ENCODE measurements at places on chromosomes 13 and 19.

DNA sequence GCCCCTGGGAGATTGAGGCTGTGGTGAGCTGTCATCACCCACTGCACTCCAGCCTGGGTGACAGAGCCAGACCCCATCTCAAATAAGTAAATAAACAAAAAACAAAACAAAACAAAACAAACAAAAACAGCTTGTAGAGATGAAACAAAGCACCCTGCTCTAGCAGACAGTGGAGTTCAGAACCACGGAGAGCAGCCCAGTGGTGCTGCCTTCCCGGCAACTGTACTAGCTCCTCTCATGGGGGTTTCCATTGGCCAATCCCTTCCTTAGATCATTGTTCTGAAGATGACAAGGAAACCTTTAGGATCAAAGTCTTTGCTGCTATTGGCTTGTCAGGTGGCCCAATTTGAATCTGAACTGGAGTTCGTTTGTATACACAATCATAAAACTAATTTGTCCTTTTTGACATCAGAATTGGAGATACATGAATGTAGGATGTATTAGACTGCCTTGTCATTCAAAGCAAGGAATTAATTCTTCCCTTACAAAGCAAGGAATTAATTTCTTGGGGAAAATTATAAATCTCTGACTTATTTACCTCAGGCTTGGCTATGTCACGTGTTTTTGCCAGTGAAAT is 19.7 kb upstream of the SYCN start:
- DNase-seq = no peak

- DNase-seq = peak; percentile 29
These were observed 17.9 kb upstream of the ZNF175 start for GRCh38 chr19:51552996-51553725.

DNA sequence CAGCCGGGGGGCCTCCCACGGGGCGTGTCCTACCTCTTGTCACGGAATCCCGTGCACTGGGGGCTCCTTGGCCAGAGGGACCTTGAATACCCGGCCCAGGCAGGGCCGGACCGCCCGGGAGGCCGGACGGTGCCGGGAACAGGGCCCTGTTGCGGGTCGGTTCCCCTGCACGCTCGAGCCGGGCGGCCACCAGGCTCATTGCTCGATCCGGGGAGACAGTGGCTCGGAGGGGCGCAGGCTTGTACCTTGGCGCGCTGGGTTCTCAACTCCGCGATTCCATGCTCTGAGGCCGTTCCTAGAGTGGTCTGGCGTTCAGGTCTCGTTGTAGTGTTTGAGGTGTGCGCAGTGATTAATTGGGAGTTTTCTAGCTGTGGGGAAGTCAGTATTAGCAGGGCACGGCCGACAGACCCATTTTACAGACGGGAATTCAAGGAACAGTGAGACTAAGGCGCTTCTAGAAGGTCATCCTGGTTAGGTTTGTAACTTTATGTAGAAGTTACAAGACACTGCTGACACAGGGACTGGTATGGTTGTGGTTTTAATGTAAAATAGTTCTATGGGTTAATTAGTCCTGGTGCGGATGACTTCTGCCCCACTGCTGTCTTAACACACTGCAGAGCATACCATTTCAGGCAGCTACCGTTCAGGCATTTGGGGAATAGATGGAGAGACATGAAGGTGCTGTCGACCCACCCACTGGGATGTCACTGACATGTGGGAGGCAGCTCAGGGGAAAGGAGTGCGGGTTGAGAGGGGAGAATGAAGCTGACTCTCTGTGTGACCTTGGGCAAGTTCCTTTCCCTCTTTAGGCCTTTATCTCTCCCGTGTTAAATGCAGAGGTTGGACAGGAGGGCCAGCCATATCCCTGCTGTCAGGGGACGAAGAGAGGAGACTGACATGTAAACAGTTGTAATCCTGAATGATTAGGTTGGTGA is 592 bp downstream of the CLPTM1 start:
- DNase-seq = no peak

DNA sequence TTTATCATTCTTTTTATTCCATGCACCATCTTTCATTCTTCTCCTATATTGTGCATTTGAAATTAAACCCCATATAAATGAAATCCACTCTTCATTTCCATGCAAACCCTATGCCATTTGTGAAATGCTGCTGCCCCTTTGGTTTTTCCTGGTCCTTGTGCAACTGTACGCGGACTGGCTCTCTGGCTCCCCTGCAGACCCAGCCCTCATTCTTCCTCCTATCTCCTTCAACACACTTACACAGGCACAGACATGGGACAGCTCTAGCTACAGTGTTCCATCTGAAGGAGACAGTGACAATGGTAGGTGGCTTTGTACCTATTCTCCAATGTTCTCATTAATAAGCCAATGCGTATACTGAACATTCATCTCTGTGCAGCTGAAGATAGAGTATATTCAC is 81.6 kb downstream of the ESD start:
- no peak for DNase-seq

- no peak for DNase-seq
These were observed 18.3 kb downstream of the VWA8 start for GRCh38 chr13:41942462-41943094.

All from KG1 (cell line).